ENCODE measurements at places on chromosomes 4 and X.

GRCh38 chr4:159070742-159071141, 32.1 kb upstream of the RAPGEF2 start:
- no peak for DNase-seq

GRCh38 chr4:169014586-169014985, 4.5 kb upstream of the CBR4 start:
- no peak for DNase-seq

GRCh38 chrX:72050011-72050410, 81.7 kb downstream of the RTL5 start:
- no peak for DNase-seq

DNA sequence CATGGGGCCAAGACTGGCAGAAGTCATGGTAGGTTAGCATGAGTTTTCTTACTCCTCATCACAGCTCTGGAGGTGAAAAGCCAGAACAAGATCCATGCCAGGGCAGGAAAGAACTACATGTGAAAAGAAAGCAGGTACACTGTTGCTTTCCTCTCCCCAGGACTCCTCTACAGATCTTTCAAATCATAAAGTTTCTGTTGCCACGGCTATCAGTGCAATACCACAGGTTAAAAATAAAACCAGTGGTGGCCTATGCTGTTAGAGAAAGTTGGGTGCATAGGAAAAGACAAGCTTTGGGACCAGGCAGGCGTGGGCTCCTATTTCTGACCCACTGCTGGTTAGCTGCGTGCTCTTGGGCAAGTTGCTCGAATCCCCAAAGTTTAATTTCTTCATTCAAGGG, 81.4 kb downstream of the SH3RF1 start:
- no peak for DNase-seq

GRCh38 chr4:80705311-80705710, 325.2 kb upstream of the BMP3 start:
- DNase-seq: no peak

Measured in stimulated activated CD8-positive, alpha-beta memory T cell treated with anti-CD3 and anti-CD28 coated beads, Interleukin-12 subunit alpha, Interleukin-12 subunit beta, amount 100 ng/mL, for 4 hours (primary cell).